NCI-H146 (cell line): ENCODE measurements at places on chromosomes 6 and 20.

DNA sequence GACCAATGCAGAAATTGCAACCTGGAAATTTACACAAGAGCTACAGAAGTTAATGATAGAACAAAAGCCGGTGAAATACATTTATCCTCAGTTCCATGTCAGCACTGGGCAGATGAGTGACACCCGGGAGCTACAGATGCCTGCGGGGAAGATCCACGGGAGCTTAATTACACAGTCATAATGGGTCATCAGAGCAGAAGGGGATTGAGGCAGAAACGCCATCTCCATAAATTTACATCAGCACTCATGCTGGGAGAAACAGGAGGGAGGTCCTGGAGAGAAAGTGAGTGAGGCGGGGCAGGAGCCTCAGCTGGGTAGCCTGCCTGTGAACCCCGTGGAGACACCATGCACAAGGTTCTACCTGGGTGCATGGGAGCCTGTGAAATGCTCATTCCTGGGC, 37.6 kb upstream of the CST7 start:
- peak; percentile 57 for DNase-seq

GRCh38 chr6:121540210-121540609, 104.8 kb downstream of the GJA1 start:
- DNase-seq: no peak

GRCh38 chr6:156780962-156781853, 4.0 kb downstream of the ARID1B start:
- DNase-seq: peak; percentile 19

- DNase-seq: no peak
Observed at GRCh38 chr6:128655978-128656498, 135.6 kb upstream of the PTPRK start.

- no peak for DNase-seq
Observed at GRCh38 chr20:24970030-24970553, 21.0 kb downstream of the CST7 start.

DNA sequence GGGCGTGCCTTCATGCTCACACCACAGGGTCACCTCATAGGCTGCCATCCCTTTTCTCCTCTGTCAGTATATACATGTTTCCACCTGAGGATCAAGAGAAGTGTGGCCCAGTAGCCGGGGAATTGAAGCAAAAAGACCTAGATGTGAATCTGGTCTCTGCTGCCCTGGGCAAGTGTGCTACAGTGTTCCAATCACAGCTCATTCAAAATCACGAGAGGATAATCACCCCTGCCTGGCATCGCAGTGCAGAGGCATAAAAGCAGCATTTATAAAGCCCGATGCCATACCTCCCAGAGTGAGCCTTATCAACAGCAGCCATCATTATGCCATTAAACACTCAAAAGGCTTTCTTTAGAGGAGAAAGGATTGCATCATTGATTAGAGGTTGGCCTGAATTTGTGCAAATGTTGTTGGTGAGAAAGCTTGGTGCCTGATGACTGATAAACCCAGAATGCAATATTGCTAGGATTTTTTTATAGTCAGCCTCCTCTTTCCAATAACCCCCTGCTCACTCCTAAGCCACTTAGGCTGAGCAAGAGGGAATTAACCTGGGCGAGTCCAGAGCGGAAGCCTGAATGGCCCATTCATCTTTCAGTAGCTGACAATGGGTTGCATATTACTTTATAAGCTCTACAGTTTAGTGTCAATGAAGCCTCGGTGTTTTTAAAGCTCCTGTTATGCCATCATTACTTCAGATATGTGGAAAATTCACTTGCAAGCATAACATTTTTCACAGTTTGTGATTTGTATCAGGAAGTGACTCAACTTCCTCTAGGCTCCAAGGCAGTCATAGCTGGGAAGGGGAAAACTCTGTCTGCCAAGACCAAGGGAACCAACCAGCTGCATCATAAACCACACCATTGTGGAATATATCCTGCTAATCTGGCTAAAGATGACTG, 92.5 kb upstream of the NXT1 start:
- peak; percentile 43 for DNase-seq

DNA sequence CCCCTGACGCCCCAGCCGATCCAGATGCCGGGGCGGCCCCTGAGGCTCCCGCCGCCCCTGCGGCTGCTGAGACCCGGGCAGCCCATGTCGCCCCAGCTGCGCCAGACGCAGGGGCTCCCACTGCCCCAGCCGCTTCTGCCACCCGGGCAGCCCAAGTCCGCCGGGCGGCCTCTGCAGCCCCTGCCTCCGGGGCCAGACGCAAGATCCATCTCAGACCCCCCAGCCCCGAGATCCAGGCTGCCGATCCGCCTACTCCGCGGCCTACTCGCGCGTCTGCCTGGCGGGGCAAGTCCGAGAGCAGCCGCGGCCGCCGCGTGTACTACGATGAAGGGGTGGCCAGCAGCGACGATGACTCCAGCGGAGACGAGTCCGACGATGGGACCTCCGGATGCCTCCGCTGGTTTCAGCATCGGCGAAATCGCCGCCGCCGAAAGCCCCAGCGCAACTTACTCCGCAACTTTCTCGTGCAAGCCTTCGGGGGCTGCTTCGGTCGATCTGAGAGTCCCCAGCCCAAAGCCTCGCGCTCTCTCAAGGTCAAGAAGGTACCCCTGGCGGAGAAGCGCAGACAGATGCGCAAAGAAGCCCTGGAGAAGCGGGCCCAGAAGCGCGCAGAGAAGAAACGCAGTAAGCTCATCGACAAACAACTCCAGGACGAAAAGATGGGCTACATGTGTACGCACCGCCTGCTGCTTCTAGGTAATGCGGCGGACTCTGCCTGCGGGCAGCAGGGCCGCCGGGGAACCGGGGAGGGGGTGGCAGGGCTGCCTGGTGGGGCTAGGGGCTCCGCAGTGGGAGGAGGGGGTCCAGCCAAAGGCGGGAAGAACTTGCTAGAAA, 2.3 kb downstream of the GNAS start:
- no peak for DNase-seq

DNA sequence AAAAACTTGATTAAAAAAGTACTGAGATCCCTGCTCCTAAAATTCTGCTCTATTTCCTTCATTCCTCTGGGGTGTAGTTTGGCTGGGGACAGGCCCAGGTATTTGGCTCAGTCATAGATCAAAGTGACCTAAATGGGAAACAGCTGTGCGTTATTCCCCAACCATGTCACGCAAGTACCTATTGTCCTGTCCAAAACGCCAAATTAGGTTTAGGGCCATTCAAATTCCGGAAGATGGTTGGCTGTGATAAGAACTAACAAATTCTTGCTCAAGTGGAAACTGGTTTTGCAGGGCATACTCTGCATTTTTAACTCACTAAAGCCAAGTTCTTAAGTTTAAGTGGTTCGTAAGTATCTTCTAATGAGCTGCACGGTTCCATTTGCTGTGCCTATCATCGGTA, 147.6 kb upstream of the TMEM170B start:
- DNase-seq: no peak

DNA sequence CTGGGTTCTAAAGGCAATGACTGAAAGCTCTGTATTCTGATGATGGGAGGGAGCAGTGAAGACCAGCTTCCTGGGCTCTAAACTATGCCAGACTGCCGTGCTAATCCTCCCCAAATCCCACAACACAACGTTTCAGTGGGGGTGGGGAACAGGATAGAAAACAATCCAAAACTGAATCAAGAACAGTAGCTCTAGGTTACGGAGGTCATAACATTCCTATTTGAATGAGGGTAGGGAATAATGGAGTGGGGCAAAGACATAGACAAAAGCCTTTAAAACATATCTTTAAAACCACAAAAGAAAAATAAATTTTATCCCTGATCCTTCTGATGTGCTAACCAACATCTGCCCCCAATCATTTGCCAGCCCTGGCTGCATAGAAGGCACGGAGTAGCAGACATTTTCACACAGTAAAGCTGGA, 7.8 kb downstream of the USP49 start:
- DNase-seq: no peak

DNA sequence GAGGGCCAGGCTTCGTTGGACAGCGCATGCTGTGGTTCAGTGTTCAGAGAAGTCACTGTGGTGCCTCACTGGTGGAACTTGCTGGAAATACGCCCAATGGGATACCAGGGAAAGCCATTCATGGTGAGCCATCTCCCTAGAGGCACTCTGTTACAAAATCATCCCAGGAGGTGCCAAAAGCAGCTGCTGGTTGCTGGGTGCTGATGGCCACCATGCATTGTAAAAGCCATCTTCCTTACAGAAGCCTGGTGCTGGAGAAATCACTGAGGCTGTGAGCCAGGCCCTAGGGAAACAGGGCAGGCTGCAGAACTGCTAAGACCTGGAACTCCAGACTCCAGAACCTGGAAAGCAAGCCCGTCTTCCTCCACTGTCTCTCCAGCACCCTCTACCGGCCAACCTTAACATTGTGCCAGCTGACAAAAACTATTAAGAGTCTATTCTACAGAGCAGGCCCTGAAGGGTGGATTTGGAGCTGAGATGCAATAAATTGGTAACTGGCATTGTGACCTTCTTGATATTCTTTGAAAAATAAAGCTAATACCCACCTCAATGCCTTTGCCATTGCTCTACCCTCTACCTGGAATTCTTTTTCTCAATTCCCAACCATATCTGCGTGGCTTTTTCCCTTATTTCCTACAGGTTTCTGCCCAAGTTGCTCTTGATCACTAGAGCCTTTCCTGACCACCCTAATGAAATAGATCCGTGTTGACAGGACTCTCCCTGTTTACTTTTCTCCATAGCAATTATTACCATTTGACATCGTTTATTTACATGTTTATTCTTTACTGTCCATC, 18.5 kb downstream of the SNRPB start:
- peak; percentile 71 for DNase-seq

DNA sequence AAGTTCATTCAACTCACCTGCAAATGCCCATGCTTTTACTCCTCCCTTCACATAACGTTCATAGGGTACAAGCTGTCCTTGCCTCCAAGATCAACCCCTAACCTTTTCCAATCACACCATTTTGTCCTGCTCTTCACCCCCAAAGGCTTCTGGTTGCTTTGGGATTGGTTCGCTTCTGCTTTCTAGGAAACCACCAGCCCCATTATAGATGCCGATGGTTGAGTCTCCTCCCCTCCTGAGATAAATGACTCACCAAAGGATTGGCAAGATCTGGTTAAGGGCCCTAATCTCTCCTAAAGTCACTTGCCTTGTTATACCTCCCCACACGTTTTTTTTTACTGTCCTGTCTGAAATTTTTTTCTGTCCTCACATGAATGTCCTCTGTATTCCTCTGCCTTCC, 311.4 kb downstream of the HACE1 start:
- DNase-seq: no peak

DNA sequence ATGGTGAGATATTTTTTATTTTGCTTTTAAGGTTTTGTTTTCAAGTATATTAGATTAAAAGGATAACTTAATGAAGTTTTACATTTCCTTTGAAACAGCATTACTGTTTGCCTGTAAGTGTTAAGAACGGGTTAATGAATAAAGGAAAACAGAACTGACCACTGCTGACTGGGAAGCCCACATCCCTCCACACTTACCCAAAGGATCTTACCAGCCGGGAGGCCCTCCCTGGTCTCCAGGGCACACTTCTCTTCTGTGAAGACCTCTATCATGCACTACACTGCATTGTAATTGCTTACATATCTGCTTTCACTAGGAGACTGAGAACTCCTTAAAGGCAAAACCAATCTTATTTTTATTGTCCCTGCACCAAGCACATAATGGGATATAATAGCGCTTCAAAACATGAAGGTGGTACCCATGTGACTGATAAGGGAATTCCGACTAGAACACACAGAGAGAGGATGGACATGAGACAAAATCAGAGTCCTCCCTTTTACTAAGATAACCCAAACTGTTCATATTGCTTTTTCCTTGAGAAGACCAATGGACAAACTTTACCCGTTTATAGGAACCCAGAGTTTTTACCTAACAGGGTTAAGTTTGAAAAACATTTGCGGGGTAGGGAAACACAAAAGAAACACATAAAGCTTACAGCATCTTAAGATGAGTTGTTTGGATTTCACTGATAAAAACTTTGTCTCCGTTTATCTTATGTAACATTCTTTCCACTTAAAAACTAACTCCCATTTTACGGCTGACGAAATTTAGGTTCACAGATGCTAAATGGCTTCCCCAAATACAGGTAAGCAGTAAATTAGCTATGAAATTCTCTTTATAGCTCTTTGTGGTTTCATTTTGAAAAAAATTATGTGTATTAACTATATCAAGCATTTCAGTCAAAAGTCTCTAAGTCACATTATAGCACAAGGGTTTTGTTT, 8.7 kb downstream of the EZR start:
- no peak for DNase-seq

- DNase-seq: no peak
Observed at GRCh38 chr20:43843096-43843964, 71.3 kb upstream of the TOX2 start.

DNA sequence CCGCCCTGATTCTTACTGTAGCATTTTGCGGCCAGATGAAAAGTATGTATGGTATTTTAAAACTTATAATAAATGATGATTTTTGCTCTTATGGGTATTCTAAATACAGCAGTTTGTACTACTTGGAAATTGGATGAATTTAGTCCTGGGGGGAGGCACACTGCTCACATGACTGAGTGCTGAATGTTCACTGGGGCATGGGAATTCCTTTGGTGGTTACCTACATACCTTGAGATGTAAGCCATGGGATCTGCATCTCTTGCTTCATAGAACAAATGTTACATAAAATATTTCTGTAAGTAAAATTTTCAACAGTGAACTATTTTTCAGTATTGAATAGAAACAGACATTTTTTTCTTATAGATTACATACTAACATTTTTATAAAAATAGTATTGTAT, 71.1 kb downstream of the FIG4 start:
- DNase-seq: no peak

DNA sequence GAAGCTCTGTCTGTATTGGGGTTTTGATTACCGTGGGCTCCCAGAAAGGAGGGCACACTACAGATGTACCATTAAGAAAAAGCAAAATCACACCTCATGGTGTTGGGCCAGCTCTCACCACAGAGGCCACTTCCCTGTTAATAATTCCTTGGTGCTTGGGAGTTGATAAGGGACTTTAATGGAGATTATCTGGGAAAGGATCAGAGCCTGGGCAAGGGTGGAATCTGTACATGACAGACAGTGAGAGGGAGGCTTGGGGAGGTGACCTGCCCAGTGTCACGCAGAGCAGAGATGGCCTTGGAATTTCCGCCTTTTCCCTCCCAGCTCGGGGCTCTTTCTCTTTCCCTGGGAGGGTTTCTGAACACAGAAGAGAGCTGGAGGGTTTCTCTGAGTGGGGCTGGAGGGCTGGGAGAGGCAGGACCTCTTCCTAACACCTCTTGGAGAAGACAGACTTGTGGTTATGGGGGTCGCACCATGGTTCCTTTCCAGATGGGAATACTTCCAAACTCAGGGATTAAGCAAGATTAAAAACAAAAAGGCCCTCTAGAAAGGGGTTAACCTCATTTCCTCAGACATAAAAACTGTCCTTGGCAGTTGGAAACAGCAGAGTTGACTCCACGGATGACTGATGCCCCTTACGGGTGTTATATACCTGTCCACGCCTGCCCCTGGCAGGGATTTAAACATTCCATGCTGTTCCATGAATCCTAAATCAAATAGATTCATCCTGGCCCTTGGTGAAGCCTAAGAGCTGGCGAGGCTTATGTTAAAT, 16.8 kb upstream of the KCNK16 start:
- DNase-seq: no peak

DNA sequence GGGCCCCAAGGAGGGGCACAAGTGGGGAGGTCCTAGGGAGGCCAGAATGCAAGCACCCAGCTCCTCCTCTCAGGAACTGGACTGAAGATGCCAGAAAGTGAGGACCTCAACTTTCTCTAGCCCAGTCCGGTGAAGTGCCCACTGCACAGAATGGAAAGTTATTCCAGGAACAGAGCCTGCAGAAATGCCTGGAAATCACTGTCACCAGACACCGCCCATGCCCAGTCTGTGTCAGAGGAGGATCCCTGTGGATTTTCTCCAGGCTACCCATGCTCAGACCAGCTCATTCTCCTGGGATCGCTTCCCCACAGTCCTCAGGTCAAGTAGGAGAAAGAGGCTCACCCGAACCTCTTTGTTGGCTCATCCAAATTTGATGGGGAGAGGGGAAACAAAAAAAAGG, 6.5 kb downstream of the PRPH2 start:
- DNase-seq: no peak
